ENCODE measurements at places on chromosomes 1 and 21.

DNA sequence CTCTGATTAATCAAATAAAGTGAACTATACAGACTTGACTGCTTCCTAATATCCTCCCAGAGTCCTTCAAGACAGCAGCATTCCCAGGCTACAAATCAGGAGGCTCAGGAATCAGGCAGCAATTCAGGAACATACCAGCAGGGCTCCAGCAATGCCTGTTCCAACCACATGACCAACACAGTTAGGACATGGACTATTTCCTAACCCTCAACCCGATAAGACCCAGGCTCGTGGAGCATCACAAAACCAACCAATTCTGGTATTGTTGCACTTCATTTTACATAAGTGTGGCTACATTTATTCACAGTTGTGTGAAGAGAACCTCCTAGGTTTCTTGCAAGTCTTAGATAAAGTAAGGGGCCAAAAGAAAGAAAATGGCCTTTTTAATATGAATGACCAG, 546.2 kb upstream of the ADGRL2 start:
- no peak for DNase-seq

GRCh38 chr1:8600336-8600735, 217.1 kb downstream of the RERE start:
- no peak for DNase-seq

DNA sequence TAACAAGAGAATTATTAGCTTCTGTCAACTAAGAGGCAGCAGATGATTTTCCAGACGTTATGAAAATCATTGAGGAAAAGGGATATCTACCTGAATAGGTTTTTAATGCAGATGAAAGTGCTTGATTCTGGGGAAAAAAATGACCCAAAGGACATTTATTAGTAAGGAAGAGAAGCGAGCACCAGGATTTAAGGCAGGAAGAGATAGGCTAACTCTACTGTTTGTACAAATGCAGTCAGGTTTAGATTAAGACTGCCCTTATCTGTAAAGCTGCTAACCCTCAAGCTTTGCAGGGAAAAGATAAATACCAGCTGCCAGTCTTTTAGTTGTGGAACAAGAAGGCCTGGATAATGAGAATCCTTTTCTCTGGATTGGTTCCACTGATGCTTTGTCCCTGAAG, 33.0 kb upstream of the LRIG2 start:
- DNase-seq: no peak

GRCh38 chr1:179743679-179744400, 749 bp downstream of the FAM163A start:
- DNase-seq: no peak

DNA sequence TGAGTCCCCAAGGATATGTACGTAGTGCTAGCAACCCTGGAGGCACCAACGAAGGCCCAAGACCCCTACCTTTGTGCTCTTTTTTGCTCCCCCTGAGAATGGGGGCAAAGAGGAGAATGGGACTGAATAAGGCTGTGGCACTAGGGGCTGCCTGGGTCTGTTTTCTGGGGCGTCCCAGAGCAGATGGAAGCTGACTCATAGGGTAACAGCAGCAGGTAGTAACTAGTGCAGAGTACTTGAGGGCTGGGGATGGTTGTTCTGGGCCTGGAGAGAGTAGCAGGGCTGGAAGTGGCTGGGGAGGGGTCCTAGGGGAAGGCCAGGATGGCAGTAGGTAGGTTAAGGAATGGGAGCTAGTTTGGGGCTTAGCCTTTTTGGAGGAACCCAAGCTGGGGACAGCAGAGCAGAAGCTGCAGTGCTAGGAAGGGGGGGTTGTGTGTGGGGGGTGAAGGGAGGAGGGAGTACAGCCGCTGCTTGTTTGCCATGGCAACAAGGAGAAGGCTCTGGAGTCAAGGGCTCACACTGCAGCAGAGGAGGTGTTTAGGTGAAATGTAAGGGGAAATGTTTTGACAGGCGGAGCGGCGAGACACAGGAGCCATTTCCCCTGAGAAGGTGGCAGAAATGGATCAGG, 1.8 kb downstream of the NCDN start:
- no peak for DNase-seq

- DNase-seq: no peak
These were observed 74.1 kb upstream of the PLA2G4A start for GRCh38 chr1:186754542-186755145.

GRCh38 chr1:222976453-222976852, 161.6 kb downstream of the DISP1 start:
- DNase-seq: no peak

- no peak for DNase-seq
These were observed 1.7 kb downstream of the OSCP1 start for GRCh38 chr1:36448530-36449056.
